Activated CD8-positive, alpha-beta memory T cell treated with anti-CD3 and anti-CD28 coated beads for 1 hour (primary cell): ENCODE measurements at places on chromosomes 6 and 20.

DNA sequence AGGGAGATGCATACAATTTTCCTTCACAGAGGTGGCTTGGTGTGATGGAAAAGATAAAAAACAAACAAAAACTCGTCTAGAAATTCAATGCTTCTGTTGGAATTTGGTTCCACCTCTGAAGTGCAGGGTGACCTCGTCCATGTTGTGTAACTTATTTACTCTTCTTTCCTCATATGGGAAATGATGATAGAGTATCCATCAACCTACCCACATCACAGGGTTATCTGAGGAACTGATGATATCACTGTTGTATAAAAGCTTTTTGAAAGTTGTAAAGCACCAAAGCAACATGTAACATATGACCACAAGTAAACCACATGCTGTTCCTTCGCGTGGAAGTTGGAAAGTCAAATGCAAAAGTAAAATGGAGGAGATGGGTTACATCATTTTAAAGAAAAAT lies 212.0 kb upstream of the SGK1 start:
- DNase-seq: no peak

DNA sequence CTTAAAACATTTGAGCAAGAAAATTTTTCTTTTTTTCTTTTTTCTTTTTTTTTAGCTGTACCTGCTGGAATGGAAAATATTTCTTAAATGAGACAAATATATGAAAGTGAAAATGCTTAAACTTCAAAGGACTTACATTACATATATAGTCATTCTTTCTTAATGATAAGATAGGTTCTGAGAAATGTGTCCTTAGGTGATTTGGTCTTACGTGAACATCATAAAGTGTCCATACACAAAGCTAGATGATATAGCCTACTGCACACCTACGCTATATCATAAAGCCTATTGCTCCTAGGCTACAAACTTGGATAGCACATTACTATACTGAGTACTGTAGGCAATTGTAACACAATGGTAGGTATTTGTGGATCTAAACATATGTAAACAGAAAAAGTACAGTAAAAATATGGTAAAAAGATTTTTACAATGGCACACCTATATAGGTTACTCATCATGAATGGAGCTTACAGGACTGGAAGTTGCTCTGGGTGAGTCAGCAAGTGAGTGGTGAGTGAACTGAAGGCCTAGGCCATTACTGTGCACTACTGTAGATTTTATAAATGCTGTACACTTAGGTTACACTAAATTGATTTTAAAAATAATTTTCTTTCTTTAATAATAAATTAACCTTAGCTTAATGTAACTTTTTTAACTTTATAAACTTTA lies 54.6 kb downstream of the RPP21 start:
- no peak for DNase-seq

DNA sequence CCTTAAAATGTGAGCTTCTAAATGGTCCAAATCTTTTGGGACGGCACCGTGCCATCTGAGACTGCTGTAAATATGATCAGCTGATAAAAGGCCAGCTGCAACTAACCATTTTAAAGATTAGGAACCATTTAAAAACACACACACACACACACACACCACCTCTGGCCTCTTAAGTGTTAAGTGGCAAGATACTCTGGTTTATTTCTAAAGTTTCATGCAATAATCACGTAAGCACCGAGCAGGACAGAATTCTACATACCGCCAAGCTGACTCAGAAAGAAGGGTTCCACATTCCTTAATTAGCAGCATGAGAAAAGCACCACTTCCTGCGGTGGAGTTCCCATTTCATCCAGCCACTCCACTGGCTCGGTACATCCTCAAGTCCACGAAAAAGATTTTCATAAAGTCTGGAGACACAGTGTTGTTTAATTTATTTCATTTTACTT lies 17.8 kb upstream of the ZNF217 start:
- DNase-seq: no peak

DNA sequence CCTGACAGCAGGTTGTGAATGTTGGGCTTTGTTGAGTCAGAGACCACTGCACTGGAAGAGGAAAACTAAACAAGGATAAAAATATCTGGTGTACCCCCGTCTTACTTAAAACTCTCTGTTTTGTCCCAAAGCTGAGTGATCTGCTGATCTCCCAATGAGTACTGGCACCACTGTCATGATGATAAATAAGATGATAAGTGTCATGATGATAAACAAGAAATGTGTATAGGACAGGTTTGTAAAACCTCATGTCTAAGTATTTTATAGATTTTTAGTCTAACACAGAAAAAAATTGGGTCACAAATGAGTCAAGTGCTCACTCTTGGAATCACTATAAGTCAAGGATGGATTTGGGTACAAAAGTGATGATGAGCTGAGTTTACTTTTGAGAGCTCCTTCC lies 8.5 kb upstream of the SIM1 start:
- DNase-seq: no peak

GRCh38 chr20:50883856-50884255 lies 47.4 kb downstream of the ADNP start:
- DNase-seq: no peak

GRCh38 chr6:74253261-74253660 lies 557.3 kb downstream of the CD109 start:
- DNase-seq: no peak

DNA sequence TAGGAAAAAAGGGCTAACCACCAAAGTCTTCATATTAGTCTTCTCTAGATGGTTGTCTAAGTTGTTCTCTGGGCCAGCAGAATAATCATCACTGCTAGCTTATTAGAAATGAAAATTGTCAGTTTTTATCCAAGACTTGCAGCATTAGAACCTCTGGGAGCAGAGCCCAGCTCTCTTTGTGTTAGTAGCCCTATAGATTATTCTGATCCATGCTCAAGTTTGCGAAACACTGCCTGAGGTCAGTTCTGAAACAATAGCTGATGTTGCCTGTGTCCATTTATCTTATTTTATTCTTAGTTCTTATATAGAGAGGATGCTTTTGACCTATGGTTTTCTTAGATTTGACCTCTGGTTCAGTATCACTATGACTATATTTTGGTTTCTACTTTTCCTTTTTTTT lies 66.9 kb downstream of the BCKDHB start:
- DNase-seq: no peak

DNA sequence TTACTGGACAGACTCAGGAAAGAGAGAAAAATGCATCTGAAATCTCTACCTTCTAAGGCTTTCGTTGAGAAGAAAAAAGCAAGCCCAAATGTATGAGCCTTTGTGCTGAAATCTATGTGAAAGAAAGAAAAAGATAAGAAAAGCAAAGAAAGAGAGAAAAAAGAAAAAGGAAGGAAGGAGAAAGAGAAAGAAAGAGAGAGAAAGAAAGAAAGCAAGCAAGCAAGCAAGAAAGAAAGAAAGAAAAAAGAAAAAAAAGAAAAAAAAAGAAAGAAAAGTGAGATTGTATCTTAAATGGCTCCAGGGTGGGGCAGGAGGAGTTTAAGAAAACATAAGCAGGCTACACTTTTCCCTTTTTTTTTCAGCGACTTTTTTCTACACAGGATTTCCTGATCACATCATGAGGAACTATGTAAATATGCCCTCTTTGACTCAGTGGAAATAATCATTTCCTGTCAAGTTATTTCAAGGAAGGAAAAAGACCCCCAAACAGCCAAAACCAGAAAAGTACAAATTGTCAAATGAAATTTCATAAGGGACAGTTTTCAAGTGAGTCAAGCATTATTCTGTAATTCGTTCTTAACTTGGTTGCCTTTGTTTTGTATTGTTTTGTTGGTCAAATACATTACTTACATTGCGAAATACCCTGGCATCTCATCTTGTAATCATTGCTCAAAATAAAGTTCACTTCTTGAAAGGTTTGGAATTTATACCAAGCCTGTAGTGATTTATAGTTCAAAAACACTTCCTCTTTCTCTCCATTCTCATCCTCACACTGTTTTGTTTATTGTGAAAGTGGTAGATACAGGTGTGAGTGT lies 79.5 kb upstream of the RNF217 start:
- DNase-seq: no peak

DNA sequence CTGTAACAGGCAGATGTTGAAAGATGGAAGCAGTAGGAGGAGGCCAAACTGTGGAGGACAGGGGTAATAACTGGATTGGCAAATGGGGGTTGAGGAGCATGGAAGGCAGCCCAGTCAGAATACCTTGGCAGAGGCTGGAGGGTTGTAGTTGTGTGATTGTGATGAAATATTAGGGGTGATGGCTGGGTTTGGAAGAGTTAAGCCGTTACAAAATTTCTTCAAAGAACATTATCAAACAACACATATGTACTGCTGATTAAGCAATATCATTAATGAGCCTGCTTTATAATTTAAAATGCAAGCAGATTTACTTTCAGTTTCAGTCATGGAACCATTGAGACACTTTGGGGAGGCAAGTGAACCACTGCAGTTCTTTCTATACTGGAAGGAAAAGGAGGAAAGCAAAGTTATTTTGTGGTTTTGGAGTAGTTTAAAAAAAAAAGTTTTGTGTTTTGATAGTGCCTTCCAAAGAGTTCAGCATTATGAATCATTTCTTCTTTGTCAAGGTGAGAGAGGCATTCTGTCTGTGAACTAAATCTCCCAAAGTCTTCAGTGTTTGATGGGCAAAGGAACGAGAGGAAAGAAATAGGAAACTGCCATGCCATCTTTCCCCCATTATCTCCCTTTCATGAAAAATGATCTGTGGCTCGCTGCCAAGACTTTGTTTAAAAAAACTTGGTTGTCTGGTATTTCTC lies 20.7 kb downstream of the FOXO3 start:
- DNase-seq: no peak

GRCh38 chr20:33301192-33301930 lies 18.3 kb downstream of the BPIFB1 start:
- DNase-seq: no peak

- DNase-seq: no peak
Measured at GRCh38 chr6:109314313-109314712, 68.0 kb downstream of the CD164 start.
